ENCODE measurements at places on chromosomes 16 and 17. TPM values are rescaled to one million over a fixed set of nuclear protein-coding genes. Genes with fewer than 3 reads are reported as not detected.

GRCh38 chr17:40499551-40500189, 1.8 kb downstream of the TNS4 start:
- DNase-seq, result peak; percentile 88

- peak; percentile 31 for DNase-seq
Measured at GRCh38 chr17:7922845-7923628, 6.6 kb downstream of the KCNAB3 start.

DNA sequence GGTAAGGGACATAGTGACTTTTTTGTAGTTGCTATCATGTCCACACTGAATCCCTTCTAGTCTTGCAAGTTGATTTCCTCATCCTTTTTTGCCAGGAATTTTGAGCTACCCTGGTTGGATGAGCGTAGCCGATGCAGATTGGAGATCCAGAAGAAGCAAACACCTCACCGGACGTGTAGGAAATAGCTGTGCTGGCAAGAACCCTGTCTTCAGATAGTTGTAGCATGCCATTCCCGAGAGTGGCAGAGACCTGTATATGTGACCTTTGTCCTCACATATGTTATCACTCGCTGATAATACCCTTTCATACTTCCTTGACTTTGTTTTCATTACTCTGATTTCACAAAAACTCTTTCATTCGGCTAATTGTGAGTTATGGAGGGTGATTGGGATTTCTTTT, 6.2 kb upstream of the CASC3 start:
- no peak for DNase-seq

DNA sequence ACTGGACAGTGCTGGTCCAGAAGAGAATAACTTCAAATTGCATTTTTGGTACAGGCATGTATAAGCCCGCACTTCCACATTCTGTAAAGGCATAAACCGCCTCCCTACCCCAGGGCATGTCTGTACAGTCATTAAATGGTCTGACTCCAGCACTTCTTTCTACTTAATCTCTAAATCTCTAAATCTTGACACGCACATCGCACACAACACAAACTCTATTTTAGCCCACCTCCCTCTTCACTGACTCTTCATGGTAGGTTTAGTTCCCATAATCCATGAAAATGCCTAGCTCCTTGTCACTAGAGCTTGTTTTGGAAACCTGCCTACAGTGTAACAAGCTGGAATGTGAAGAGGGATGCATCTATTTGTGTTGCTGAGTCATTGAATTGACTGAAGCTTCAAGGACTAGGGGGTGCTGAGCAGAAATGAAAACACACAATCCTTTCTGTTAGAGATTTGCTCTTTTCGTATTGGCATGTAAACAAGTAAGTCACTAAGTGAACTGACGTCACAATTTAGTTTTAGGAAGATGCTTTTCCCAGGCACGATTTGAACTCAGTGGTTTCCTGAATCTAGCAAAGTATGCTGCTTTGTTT, 1.6 kb upstream of the DUSP14 start:
- peak; percentile 98 for DNase-seq

TBC1D3K gene
- polyA plus RNA-seq, result not detected

HSPB9 gene
- polyA plus RNA-seq, result not detected

HSD17B1 gene
- polyA plus RNA-seq, result 1.2 TPM

USP6 gene
- polyA plus RNA-seq, result 0.04 TPM
